ENCODE measurements at places on chromosomes 3 and 15.

DNA sequence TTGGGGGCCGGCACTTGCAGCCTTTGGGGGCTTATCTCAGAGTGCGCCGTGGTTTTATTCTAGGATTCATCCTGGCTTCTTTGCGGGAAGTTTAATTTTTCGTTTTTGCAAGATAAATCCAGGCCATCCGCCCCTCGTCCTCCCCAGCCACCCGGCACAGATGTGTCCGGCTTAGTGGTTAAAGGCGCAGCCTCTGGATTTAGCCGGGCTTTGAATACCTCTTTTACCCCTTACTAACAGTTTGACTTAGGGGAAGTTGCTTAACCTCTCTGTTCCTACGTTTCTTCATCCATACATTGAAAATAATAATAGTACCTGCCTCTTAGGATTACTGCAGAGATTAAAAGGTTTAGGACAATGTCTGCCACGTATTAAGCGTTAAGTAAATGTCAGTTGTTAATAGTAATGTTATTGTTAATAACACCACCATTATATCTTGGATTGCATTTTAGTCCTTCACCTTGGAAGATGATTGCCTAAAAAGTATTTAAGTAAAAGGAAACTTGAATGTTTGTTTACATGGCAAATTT, 714 bp downstream of the ECT2 start:
- DNase-seq: peak; percentile 21

- no peak for DNase-seq
Observed at GRCh38 chr3:63639806-63640205, 12.7 kb upstream of the SNTN start.

- no peak for DNase-seq
Observed at GRCh38 chr3:98809557-98809956, 46.4 kb downstream of the ST3GAL6 start.

DNA sequence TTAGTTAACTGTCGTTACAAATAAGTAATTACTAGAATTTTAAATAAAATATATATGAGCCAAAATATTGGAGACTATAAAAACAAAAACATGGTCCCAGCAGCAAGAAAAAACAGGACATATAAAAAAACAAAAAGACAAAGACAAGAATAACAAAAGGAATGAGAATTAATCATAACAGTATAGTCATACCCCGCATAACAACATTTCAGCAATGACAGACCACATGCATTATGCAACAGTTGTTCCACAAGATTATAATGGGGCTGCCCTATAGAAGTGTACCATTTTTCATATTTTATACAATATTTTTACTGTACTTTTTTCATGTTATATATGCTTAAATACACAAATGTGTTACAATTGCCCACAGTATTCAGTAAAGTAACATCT, 5.6 kb downstream of the HLTF start:
- DNase-seq: no peak

- no peak for DNase-seq
Observed at GRCh38 chr3:159992589-159992988, 4.0 kb downstream of the IL12A start.

DNA sequence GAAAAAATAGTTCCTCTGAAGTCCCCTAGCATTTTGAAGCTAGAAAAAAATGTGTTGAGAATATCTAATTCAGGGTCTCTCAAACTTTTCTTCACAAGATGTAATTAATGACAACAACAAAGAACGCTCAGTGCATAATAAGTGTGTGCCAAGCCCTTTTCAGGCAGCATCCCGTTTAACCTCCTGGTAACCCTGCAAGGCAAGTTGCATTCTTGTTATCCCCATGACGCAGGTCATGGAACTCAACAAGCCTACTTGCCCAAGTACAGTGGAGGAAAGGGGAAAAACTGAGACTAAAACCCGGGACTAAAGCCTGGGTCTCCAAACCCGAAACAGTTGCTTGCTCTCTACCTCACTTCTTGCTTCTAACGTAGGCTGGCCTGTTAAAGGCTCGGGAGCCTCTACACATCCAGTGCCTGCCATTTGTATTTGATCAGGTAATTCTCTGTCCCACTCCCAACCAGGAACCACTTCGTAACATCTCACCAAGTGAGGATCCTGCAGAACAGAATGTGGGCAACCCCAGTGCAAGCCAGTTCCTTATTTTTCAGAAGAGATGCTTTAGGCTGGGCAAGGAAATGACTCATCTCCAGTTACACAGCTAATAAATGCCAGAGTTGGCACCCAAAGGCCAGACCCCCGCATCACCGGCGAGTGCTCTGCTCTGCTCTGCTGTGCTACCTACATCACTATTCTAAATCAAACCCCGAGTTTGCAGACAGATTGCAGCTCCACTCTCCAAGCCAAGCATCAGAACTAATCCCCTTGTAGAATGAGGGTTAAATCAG, 28.3 kb downstream of the LMCD1 start:
- no peak for DNase-seq

DNA sequence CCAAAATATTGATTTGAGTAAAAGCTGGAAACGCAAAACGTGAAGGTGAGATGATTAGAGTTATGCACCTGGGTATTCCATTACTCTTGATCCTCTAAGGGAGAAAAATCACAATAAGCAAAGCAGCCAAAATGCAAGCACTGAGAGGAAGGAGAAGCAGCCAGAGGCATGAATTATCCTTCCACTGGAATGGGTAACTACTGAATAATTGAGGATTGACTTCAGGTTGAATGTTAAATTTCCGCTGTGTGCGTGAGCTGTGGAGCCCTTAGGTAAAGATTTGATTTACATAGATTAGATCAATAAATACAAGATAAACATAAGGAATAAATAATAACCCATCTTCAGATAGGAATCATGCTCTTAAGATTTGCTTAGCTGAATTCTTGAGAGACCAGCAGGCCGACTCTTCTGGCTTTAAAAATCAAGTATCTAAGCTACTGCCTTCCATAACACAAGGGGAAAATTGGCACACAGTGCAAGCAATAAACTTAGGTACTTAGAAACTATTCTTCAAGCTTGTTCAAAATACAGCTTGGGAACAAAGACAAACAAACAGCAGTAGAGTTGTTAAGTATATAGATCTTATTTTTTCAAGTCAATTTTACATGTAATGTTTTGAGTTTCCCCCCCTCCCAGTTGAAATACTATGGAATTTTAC, 1459.5 kb downstream of the ZPLD1 start:
- DNase-seq: no peak

DNA sequence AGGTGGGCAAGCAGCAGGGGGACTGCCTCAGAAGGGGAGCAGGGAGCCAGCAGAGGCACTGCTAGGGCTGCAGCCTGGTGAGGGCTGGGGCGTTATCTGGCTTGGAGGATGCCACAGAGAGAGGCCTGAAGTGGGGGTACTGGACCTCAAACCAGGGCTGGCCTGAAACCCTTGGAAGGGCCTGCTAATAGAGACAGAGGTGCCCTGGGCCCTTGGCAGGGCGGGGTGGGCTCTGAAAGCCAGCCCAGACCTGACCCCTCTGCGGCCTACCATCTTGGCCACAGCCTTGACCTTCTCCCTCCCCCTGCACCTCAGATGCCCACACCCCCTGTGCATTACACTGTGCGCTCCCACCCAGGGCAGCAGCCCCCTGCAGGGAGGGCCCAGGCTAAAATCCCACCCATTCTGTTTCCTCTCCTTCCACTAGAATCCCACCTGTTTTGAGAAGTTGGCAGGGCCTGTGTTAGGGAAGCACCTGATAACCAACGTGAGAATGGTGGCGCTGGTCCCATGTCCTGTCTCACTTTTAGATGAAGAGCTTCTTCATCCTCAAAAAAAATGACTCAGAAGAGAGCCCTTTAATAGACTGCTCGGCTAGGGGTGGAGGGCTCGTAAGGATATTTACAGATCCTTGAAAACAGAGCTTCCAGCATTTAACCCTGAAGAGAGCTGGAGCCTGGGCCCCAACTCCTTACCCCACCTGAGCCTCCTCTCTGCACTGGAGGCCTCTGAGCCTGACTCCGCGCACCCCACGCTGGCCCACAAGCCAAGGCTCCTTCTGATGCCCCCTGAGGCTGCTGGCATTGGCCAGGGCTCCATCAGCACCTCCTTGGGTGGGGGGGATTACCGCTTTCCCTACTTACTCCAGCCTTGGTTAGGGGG, 29.8 kb downstream of the LOXL1 start:
- no peak for DNase-seq

DNA sequence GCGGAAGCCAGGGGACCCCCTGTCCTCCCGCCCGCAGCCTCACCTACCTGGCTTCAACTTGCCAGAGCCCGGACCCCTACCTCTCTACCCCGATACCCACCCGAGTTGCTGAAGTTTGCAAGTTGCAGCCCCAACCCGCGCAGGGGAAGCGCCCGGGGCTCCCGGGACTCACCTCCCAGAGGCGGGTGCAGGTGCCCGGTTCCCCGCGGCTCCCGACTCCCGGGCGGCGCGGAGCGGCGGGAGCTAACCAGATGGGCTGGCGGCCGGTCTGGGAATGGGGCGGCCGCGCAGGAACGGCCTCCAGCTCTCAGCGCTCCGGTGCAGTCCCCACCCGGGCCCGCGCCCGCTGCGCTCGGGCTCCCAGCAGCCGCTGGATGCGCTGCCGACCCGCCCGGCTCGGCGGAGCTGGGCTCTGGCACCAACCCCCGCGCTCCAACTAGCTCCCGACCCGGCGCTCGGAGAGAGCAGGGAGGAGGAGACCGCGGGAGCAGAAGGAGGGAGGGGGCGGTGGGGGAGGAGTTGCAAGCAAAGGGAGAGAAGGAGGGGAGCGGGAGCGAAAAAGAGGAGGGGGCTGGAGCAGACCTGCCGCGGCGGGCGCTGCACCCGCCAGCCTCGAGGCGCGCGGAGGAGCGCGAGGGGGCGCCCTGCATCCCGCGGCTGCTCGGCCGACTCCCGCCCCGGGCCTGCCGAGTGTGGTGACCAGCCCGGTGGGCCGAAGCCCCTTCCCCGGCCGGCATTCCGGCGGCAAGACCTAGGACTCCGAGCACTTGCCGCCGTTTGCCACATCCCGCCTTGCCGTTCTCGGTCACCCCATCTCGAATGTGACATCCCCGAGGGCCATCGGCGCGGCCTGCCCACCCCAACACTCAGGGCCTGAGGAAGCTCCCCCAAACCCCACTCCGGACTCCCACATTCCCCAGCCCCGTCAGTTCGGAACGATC, at the start of gene SEMA5B:
SEMA5B (minus strand) TSS at position 472 of the 941 bp plus-strand sequence. CDS start 66,500 bp downstream, outside the sequence.
- DNase-seq: peak; percentile 11

DNA sequence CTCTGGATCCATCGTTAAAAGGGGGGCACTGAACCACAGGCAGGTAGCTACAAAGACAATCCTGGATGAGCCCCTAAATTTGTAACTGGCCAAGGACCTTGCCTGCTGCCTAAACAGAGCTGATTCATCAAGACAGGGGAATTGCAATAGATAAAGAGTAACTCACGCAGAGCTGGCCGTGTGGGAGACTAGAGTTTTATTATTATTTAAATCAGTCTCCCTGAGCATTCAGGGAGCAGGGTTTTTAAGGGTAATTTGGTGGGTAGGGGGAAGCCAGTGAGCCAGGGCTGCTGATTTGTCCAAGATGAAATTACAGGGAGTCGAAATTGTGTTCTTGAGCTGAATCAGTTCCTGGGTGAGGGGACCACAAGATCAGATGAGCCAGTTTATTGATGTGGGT, 885.1 kb upstream of the CADM2 start:
- no peak for DNase-seq

- no peak for DNase-seq
Observed at GRCh38 chr15:101022876-101023275, 103.7 kb downstream of the LRRK1 start.

DNA sequence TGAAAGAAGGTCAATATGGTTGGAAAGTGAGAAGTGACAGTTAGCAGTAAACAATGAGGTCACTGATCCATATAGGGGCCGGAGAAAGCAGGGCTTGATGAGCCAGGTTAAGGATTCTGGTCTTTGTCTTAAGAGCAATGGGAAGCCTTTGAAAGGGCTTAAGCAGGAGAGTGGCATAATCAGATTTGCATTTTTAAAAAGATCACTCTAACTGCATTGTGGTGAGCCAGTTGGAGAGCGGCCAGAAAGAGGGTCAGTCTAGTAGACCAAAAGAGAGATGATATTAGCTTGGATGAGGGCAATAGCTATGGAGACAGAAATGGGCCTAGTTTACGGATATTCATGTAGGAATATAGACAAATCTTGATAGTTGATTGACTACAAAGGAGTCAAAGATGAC, 46.6 kb downstream of the CPNE4 start:
- DNase-seq: no peak

DNA sequence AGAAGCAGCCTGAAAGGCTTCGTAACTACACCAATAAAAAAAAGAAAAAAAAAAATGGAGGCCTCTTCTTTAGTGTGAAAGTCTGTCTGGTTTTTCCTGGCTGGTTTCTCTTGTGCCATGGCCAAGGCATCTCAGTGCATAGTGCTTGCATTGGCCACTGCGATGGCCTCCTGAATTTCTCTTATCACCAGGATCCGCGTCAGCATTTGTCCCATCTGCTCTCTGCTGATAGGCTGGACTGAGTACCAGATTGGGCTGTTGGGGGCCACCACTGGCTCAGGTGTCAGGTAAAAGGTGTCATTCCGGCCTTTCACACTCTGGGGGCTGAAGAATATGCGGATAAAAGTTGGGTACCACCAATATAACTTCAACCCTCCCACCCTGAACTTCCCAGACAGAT, 1.1 kb upstream of the IMPDH2 start:
- peak; percentile 28 for DNase-seq

GRCh38 chr3:51796854-51797253, 17.8 kb upstream of the IQCF6 start:
- DNase-seq: peak; percentile 6

DNA sequence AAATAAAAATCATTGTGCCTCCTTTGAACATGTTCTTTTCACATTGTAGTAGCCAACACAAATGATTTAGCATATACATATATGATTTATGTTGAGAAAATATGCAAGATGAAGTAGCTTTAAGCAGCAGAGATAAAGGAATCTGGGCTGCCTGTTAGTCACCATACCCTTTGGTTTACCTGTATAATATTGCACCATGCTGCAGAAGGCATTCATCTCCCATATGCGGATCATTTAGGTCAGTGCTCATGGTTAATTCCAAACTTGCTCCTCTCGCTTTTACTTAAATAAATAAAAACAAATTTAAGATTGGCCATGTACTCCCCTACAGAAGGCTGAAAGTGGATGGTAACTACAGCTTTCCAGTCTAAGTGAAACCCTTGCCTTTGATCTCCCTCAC, 86.7 kb upstream of the TBL1XR1 start:
- DNase-seq: no peak

- no peak for DNase-seq
Observed at GRCh38 chr3:13324835-13325501, 95.2 kb downstream of the NUP210 start.

GRCh38 chr3:153169793-153170383, 7.9 kb downstream of the RAP2B start:
- DNase-seq: no peak

DNA sequence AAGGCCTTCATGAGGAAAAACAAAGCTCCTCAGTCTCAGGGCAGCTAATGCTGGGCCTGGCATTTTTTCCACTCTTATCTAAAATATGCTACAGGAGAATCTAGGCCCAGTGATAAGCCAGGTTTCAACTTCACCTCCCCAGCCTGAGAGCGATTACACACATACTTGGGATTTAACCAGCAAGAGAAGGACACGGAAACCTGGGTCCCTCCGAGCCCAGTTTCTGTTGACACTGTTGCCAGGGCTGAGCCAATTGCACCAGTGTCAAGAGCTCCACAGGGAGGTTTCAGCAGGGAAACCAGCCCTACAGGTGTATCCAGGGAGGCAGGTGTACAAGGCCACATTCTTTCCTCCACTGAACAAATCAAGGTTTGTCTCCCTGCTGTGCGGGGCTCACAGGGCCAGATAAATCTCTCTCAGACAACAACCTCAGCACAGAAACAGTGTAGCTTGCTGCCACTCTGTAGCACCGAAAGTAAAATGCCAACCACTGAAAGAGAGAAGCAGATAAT, 85.4 kb downstream of the MAGI1 start:
- no peak for DNase-seq

GRCh38 chr3:55320928-55321327, 166.2 kb downstream of the WNT5A start:
- DNase-seq: no peak

GRCh38 chr15:63986751-63987341, 59.4 kb downstream of the DAPK2 start:
- DNase-seq: no peak
